Right renal pelvis (tissue), 4 donors: ENCODE measurements at places on chromosomes 13 and 19. TPM values are rescaled to one million over a fixed set of nuclear protein-coding genes. Genes with fewer than 3 reads are reported as not detected.
A peak's percentile ranks its signal among the peaks of the same experiment; 100 is the strongest.

Gene CACNG8
- polyA plus RNA-seq = 0.29 TPM

Gene LPAR2
- polyA plus RNA-seq = 21.1 TPM

GRCh38 chr19:32460476-32460875, 54.9 kb downstream of the DPY19L3 start:
- no peak for DNase-seq

DNA sequence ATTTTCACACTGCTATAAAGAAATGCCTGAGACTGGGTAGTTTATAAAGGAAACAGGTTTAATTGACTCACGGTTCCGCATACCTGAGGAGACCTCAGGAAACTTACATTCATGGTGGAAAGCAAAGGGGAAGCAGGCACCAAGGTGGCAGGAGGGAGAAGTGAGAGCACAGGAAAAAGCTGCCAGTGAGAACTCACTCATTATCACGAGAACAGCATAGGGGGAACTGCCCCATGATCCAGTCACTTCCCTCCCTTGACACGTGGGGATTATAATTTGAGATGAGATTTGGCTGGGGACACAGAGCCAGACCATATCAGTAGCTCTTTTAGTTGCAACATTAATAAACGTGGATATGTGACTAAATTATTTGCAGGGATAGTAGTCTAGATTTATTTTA, 4.3 kb upstream of the KCTD4 start:
- DNase-seq = no peak

- DNase-seq = no peak
Measured at GRCh38 chr13:35930665-35931631, 200.2 kb downstream of the DCLK1 start.

DNA sequence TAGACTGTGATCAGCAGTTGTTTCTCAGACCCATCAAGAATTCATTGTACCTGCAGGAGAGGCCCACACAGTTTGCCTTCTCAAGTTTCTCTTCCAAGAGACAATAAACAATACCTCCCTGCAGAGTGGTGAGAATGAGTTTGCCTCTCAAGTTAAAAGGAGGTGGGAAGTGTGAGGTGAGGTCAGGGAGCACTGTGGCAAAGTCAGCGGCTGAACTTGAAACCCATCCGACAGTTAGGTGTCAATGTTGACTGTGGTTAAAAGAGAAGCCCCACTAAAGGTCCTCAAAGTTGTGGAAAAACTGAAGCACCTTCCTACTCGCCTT, 72.9 kb upstream of the TSC22D1 start:
- DNase-seq = peak; percentile 48

DNA sequence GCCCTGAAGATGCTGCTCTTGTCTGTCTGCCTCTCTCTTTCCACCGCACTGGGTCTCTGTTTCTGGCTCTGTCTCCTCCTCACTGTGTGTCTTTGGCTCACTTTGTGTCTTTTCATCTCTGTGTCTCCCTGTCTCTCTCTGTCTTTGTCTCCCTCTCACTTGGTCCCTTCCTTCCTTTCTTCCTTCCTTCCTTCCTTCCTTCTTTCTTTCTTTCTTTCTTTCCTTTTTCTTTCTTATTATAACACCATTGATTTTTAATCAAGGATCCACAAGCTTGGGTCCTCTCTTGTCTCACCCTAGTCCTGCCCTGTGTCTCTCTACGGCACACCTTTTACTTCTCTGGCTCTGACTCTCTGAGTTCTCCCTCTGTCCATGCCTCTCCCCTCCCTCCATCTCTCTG, 14.3 kb downstream of the CD177 start:
- no peak for DNase-seq

GRCh38 chr13:44050450-44051063, 170.9 kb downstream of the LACC1 start:
- DNase-seq = no peak
